Osteoblast (primary cell): ENCODE measurements at places on chromosomes 3 and 15. TPM values are rescaled to one million over a fixed set of nuclear protein-coding genes. Genes with fewer than 3 reads are reported as not detected.

Gene GALNT15
- total RNA-seq = 6.5 and 7.1 TPM in 2 replicates

Gene GPR171
- not detected in 2 replicates for total RNA-seq

DNA sequence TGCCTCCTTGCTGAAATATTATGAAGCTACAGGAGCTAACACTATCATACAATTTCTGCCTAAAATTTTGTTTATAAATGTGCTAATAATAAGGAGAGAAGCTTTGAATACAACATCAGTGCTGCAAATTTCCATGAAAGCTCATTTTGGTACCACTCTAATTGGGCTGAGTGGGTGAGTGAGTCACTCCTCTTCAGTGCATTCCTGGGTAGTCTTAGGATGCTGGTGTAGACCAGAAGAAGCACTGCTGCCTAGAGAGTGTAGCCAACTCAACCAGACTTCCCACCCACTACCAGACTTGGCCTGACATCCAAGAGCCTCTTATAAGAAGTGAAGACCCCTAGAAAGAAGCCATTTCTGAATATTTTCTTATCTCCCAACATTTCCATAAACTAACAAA, 32.5 kb upstream of the CCDC54 start:
- H3K36me3 ChIP-seq = no peaks in the 10 kb centered on the region
- H3K27ac ChIP-seq = no peak overlapping the region
- no peak for DNase-seq
- no peaks in the 10 kb centered on the region for H3K27me3 ChIP-seq
- no peaks in the 10 kb centered on the region for H3K4me1 ChIP-seq

DNA sequence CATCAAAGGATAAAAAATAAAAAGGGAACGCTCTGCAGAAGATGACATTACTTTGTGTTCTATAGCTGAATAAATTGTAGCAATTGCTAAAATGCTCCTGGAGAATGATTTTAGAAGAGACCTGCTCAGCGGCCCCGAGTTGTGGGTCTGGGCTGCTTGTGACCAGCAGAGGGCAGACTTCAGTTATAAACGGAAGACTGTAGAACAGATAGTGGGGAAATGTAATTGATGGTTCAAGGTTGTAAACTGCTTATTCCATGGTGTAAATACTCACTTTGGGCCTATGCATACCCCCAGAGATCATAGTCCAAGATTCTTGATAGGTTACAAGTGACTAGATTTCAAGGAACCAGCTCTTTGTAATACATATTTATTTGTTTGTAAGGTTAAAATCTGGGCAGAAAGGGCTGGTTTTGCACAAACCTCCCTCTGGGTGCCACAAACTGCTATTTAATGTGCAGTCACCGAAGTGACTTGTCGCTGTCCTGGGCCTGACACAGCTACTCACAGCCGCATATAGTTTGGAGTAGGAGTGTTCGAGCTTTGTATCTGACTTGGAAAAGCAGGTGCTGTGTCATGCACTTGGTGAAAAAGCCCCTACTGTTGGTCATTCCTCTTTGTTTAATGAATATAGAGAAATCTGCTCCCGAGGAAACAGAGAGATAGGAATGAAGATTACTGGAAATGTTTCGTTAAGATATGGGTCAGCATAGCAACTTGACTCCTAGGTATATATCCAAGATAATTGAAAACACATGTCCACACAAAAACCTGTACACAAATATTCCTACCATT, 34.7 kb upstream of the NDUFB4 start:
- DNase-seq = no peak
- no peak overlapping the region for H3K27ac ChIP-seq
- peaks cover 33% of the 10 kb centered on the region for H3K4me1 ChIP-seq
- no peak overlapping the region for H3K4me3 ChIP-seq
